ENCODE measurements at places on chromosomes 7 and 10.

GRCh38 chr10:102504179-102504975, 605 bp downstream of the SUFU start:
- peak; percentile 59 for DNase-seq

GRCh38 chr7:156004265-156005201, 192.3 kb upstream of the SHH start:
- DNase-seq, result no peak

DNA sequence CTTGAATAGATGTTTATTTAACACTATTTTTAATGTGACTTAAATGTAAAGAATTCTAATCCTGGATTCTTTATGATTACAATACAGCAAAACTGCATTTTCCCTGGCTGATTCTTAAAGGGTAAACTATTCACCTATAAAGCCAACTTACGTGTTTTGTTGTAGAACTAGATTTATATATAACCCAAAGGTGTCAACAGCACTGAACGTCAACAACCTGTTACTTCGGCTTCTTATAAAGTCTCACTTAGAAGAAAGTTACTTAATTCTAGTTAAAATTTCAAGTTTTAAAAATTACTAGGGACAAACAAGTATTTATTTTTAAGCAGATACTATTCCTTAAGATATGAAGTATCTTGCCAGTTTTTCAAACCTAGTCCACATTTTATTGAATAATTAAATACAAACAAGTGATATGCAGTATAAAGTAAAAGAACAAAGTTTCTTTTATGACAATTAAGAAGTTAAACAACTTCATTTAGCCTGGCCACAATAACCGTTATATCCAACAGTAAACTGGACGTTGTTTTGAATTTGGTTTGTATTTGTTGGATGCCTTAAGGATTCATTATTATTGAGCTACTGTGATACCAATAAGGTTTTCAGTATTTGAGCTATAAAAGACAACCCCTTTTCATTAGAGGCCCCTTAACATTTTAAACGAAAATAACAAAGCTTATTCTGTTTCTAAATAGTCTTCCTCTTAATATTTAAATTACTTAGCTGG, 83.1 kb downstream of the SNX10 start:
- DNase-seq, result no peak

DNA sequence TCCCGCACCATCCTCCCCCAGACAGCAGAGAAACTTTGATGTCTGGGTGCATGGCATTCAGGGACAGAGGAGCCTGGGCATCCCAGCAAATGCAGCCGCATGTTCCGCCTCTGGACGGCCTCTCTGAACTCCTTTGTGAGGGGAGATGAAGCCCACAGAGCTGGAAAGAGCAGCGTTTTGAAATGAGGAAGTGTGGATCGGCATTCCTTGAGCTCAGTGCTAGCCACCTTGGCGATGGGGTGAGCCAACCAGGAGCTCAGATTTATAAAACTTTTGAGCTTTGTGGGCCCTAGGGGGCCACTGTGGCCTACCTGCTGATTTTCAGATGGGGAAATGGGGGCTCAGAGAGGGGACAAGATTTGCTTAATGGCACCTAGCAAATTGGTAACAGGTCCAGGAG, 126.4 kb upstream of the TCF7L2 start:
- no peak for DNase-seq

DNA sequence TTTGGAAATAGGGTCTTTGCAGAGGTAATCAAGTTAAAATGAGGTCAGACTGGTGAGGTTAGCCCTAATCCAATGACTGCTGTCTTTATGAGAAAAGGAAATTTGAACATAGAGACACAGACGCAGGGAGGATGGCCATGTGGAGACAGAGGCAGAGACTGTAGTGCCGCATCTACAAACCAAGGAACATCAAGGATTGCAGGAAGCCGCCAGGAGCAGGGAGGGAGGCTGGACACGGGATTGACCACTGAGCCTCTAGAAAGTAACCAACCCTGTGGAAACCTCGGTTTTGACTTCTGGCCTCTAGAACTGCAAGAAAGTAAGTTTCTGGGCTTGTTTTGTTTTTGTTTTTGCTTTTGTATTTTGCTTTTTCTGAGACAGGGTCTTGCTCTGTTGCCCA, 68.4 kb upstream of the ADAM12 start:
- no peak for DNase-seq

- no peak for DNase-seq
These were observed 120.0 kb upstream of the TCERG1L start for GRCh38 chr10:131431533-131431932.

- no peak for DNase-seq
These were observed 64.6 kb downstream of the UNCX start for GRCh38 chr7:1297017-1297960.

- DNase-seq, result no peak
These were observed 71.9 kb downstream of the FAM13C start for GRCh38 chr10:59290448-59290847.

DNA sequence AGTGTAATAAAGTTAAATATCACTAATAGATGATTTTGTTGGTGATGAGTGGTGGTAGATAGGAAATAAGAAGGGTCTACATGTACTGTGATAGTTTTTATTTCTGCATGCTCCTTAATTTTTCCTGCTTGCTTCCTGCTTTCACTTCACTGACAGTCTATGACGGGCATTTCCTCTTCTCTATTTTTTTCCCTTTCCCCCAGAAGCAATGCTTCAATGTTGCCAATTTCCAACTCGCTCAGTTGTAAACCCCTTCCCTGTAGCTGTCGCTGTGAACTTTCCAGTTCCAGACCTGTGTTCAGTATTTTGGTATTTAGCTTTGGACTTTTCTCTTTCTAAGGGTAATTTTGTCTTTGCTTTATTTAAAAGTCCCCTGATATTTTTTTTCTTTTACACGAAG, 123.5 kb upstream of the AGR3 start:
- DNase-seq, result no peak

GRCh38 chr10:33975481-33975880, 641.0 kb upstream of the NRP1 start:
- DNase-seq, result no peak

- no peak for DNase-seq
These were observed 1.4 kb upstream of the ZNF212 start for GRCh38 chr7:149238051-149238450.

DNA sequence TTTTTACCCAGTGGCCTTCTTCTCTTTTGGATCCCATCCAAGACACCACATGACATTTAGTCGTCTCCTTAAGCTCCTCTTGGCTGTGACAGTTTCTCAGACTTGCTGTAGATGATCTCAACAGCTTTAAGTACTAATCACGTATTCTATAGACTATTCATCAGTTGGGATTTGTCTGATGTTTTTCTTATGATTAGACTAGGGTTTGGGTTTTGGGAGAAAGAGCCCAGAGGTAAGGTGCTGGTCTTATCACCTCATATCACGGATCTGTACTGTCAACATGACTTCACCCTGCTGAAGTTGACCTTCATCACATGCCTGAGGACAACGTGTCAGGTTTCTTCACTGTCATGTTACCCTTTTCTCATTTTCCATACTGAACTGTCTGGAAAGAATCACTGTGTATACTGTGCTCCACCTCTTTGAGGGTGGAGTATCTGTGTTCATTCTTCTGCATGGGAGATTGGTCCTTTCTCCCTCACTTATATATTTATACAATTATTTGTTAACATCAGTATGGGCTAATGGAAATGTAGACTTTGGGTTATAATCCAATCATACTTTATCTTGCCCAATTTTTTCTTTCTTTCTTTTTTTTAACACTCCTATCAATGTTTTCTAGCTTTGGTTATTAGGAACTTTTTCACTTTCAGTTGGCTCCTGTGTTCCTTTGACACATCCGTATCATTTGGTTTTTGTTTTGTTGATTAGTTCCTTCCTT, 6.4 kb upstream of the HKDC1 start:
- DNase-seq, result no peak

DNA sequence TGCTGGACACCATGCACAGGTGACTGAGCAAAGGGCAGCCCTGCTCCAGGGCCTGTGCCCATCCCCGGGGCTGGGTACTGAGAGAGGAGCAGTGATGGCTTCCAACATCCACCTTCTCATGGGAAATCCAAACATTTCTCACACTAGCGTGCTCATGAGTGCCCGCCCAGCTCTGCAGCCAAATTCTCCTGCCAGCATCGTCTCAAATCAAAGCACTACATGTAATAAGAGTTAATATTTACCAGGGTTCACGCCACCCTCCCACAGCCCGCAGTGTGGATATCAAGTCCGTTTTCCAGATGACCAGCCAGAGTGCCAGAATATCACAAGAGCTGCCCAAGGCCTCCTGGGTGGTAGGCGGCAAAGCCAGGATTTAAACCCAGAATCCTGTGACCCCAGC, 12.1 kb downstream of the IL15RA start:
- no peak for DNase-seq

GRCh38 chr10:119441151-119441821, 101.2 kb downstream of the RGS10 start:
- peak; percentile 63 for DNase-seq

- DNase-seq, result no peak
These were observed 718 bp downstream of the DYNC2I1 start for GRCh38 chr7:158856883-158857668.

DNA sequence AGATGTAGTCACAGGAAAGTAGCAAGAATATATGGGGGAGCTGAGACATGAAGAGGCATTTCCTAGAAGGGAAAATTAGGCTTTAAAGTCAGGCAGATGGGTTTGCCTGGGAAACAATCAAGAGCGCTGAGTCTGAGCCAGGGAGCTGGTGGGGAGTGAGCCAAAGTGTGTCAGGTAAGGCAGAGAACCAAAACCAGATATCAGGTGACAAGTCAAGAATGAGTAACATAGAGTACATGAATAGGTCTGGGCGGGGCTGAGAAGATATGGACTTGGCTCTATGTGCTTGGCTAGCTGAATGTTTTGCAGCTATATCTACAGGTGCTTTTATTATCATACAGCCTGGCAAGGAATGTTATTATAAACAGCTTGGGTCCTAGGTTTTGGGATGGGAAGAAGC, 49.3 kb downstream of the GPR141 start:
- DNase-seq, result no peak

GRCh38 chr10:132611986-132612385, 74.4 kb downstream of the INPP5A start:
- DNase-seq, result no peak

- DNase-seq, result no peak
These were observed 21.8 kb upstream of the LRRD1 start for GRCh38 chr7:92200791-92201190.

- no peak for DNase-seq
These were observed 234.1 kb downstream of the PTEN start for GRCh38 chr10:88097536-88097935.
